Muscle of back (tissue), 13 donors: ENCODE measurements at places on chromosomes 2 and 18. TPM values are rescaled to one million over a fixed set of nuclear protein-coding genes. Genes with fewer than 3 reads are reported as not detected.
A peak's percentile ranks its signal among the peaks of the same experiment; 100 is the strongest.

Gene GREB1
- polyA plus RNA-seq = 10.3 TPM

- no peak for DNase-seq
Measured at GRCh38 chr2:42974169-42974720, 181.9 kb upstream of the HAAO start.

GRCh38 chr18:51066273-51066672, 36.3 kb downstream of the SMAD4 start:
- DNase-seq = peak; percentile 16

DNA sequence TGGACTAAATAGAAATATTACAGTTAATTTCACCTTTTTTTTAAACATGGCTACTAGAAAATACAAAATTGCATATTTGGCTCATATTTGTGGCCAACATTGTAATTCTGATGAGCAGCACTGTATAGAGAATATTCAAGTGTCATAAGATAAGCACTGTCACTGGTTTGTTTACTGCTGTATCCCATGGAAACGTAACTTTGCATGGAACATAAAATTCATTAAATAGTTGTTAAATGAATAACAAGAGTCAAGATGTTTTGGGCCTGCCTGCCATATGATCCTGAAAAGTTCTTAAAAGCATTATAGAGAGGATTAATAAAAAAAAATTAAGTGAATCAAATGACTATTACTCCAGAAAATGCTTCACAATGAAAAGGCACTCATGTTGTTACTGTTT, 763.7 kb upstream of the CRIM1 start:
- DNase-seq = no peak

- DNase-seq = no peak
Measured at GRCh38 chr2:129144082-129144791, 825.6 kb upstream of the HS6ST1 start.
